ENCODE measurements at places on chromosomes 11 and 22. TPM values are rescaled to one million over a fixed set of nuclear protein-coding genes. Genes with fewer than 3 reads are reported as not detected.

The CECR2 gene
- total RNA-seq: 20.1 TPM

The TMPRSS6 gene
- total RNA-seq: not detected

GRCh38 chr11:79648766-79649520 lies 208.1 kb upstream of the TENM4 start:
- no peaks in the 10 kb centered on the region for H3K36me3 ChIP-seq
- no peaks in the 10 kb centered on the region for H3K4me1 ChIP-seq
- no peak overlapping the region for H3K4me3 ChIP-seq
- H3K27ac ChIP-seq: no peak overlapping the region
- DNase-seq: no peak
- H3K27me3 ChIP-seq: no peaks in the 10 kb centered on the region

The OR2AG2 gene
- total RNA-seq: not detected

The SLC5A12 gene
- not detected for total RNA-seq

DNA sequence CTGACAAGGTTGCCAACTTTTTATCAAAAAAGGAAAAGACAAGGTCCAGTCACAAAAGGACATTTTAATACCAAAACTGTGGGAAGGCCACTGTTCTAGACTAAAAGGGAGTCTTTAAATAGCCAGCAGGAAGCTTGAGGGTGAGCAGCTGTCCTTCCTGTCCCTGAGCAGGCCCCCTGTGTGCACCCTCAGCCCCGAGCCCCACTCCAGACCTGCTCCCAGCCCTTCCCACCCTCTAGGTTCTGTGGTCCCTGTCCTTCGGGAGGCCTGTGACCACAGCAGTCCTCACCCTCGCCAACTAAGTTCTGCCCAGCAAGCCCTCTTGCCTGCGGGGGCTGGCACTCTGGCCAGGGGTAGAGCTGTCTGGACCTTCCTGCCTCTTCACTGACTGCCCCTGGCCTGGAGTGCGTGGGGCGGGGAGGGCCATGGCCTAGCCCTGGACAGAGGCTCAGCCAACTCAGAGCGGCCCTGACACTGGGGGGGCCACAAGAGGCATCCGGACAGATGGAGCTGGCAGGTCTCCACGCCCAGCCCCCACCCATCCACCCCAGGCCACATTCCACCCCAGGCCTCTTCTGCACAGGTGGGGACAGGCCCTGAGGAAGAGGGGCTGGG lies 1.6 kb upstream of the PLXNB2 start:
- no peaks in the 10 kb centered on the region for H3K36me3 ChIP-seq
- peak overlapping the region; percentile 55 for H3K27ac ChIP-seq
- no peak overlapping the region for H3K4me3 ChIP-seq
- no peak for DNase-seq

The SYTL2 gene
- total RNA-seq: 4.7 TPM

DNA sequence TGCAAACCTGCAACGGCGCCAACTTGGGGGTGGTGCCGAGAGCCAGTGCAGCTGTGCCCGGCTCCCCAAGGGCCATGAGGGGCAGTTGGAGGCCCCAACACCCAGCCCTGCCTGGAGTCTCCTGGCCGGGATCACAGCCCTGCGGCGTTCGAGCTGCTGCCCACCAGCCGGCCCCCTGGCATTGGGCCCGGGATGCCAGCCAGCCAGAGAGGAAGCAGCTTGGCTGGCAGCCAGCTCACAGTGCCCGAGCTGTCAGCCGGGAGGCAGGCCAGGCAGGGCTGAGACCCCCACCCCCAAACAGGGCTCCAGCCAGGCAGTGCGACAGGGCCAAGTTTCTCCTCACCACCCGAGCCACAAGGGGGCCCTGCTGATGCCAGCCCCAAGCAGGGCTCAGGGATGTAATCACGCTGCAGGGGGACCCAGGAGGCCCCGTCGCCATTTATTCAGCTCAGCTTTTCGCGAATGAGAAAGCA lies 26.0 kb upstream of the TCF20 start:
- DNase-seq: no peak
- no peak overlapping the region for H3K4me3 ChIP-seq
- no peaks in the 10 kb centered on the region for H3K36me3 ChIP-seq

The DEPDC7 gene
- total RNA-seq: 3.2 TPM

The MFNG gene
- 4.5 TPM for total RNA-seq

The GRM5 gene
- not detected for total RNA-seq

The PAAF1 gene
- 7.2 TPM for total RNA-seq

DNA sequence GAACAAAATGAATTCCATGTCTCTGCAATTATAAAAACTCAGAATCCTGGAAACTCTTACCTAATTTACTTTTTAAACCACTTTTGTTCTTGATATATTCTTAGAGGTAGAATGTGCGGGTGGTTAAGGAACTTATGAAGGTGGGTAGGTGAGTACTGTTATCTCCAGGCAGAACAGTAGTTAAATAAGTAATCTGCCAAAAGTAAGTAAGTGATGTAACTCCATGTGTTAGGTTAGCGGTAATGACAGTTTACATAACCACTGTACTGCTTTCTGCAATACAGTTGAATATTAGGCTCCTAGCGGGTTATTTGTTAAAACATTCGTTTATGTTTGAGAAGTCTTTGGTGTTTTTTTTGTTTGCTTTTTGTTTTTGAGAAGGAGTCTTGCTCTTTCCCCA lies 7.1 kb downstream of the LARGE1 start:
- no peak overlapping the region for H3K4me3 ChIP-seq
- peaks cover 36% of the 10 kb centered on the region for H3K4me1 ChIP-seq
- no peak for DNase-seq

DNA sequence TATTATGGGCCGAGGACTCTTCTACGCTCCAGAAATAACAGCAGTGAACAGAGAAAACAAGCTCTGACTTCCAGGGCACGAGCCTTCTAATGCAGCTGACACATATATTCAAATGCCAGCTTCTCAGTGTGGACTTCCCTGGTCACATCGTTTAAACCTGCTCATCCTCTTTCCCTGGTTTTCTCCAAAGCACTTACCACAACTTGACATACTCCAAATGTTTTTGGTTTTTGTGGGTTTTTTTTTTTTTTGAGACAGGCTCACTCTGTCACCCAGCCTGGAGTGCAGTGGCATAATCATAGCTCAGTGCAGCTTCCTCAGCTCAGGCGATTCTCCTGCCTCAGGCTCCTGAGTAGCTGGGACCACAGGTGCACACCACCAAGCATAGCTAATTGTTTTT lies 105.5 kb downstream of the MICAL3 start:
- no peaks in the 10 kb centered on the region for H3K27me3 ChIP-seq
- H3K4me1 ChIP-seq: peaks cover 78% of the 10 kb centered on the region
- no peak overlapping the region for H3K4me3 ChIP-seq
- H3K36me3 ChIP-seq: no peaks in the 10 kb centered on the region
- DNase-seq: no peak

The TRPC6 gene
- total RNA-seq: 1.1 TPM

GRCh38 chr11:73931039-73931645 lies 19.7 kb upstream of the DNAJB13 start:
- H3K27ac ChIP-seq: no peak overlapping the region
- DNase-seq: no peak
- H3K4me1 ChIP-seq: no peaks in the 10 kb centered on the region
- no peaks in the 10 kb centered on the region for H3K27me3 ChIP-seq
- no peak overlapping the region for H3K4me3 ChIP-seq
- H3K36me3 ChIP-seq: peaks cover 3% of the 10 kb centered on the region

The SLC22A12 gene
- total RNA-seq: not detected

DNA sequence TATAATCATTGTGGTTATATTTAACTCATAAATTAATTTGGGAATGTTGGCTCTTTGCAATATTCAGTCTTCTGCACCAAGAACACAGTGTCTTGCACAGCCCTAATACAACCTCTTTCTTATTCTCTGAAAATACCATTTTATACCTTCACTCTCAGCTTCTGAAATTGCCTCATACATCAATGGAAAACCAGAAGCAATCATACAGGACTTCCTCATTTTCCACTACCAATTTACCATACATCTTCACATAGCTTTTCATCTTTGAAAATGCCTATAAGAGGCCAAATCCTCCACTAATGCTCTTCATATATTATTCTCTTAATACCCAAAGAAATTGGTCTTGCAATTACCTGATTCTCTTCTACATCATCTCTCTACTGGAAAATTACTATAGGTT lies 4.3 kb upstream of the OR2AG1 start:
- no peak overlapping the region for H3K27ac ChIP-seq
- no peaks in the 10 kb centered on the region for H3K4me1 ChIP-seq
- no peak for DNase-seq
- no peaks in the 10 kb centered on the region for H3K36me3 ChIP-seq

- H3K36me3 ChIP-seq: no peaks in the 10 kb centered on the region
- no peak overlapping the region for H3K27ac ChIP-seq
- H3K4me1 ChIP-seq: peaks cover 29% of the 10 kb centered on the region
Measured at GRCh38 chr22:50298937-50299784, 8.3 kb downstream of the PLXNB2 start.

GRCh38 chr22:38601221-38601764 lies 31.3 kb upstream of the DMC1 start:
- no peak overlapping the region for H3K27ac ChIP-seq
- no peak overlapping the region for H3K4me3 ChIP-seq
- H3K36me3 ChIP-seq: no peaks in the 10 kb centered on the region
- H3K27me3 ChIP-seq: no peaks in the 10 kb centered on the region
- DNase-seq: no peak
- peaks cover 5% of the 10 kb centered on the region for H3K4me1 ChIP-seq

The PATL1 gene
- 47.8 TPM for total RNA-seq

The ZNF215 gene
- total RNA-seq: 0.29 TPM

The OR8G1 gene
- total RNA-seq: not detected

GRCh38 chr11:34910817-34911216 lies 5.4 kb downstream of the APIP start:
- no peaks in the 10 kb centered on the region for H3K36me3 ChIP-seq
- peak overlapping the region; percentile 52 for H3K4me3 ChIP-seq
- peak overlapping the region; percentile 72 for H3K27ac ChIP-seq
- peaks cover 59% of the 10 kb centered on the region for H3K4me1 ChIP-seq
- DNase-seq: no peak
- no peaks in the 10 kb centered on the region for H3K27me3 ChIP-seq

The SAMM50 gene
- total RNA-seq: 59.3 TPM

GRCh38 chr11:15807827-15808226 lies 548.5 kb downstream of the SOX6 start:
- H3K4me1 ChIP-seq: no peaks in the 10 kb centered on the region
- no peaks in the 10 kb centered on the region for H3K36me3 ChIP-seq
- H3K4me3 ChIP-seq: no peak overlapping the region
- no peak for DNase-seq

The FOLH1 gene
- not detected for total RNA-seq

DNA sequence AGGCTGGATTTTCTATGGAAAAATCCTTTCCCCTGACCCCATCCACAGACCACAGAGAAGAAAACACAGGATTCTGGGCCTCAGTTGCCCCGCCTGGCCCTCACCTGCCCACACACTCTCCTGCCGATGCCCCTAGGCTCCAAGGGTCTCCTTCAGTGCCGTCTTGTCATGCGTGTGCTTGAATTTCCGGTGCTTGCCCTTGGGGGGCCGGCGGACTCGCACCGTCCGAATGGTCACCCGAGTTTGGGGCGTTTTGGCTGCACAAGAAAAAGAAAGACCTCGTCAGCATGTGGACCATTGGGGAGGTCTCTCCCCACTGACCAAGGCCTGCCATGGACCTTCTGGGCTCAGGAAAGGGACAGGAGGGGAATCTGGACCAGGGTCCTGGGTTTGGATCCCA lies 19.2 kb downstream of the PDGFB start:
- H3K4me3 ChIP-seq: no peak overlapping the region
- peaks cover 11% of the 10 kb centered on the region for H3K4me1 ChIP-seq

DNA sequence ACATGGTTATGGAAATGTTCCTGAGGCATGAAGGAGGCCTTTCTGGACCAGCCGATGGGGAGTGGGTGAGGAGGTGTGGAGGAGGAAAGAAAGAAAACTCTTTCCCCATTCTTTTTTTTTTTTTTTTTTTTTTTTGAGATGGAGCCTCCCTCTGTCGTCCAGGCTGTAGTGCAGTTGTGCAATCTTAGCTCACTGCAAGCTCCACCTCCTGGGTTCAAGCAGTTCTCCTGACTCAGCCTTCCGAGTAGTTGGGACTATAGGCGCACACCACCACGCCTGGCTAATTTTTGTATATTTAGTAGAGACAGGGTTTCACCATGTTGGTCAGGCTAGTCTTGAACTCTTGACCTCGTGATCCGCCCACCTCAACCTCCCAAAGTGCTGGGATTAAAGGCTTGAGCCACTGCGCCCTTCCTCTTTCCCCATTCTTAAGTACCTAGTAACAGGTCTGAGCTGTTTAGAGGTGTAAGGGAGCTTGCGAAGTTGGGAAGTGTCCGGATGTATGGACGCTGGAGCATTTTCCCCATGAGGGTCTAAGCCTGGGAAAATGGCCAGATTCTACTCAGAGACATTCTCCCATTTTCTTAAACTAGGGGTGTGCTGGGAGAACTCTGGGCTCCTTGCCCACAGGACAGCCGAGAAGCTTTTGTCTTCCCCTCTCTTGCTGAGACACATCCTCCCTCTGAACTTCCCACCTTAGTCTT lies 135.8 kb downstream of the TEAD1 start:
- H3K4me1 ChIP-seq: peaks cover 62% of the 10 kb centered on the region
- H3K36me3 ChIP-seq: no peaks in the 10 kb centered on the region
- no peaks in the 10 kb centered on the region for H3K27me3 ChIP-seq
- peak overlapping the region; percentile 53 for H3K27ac ChIP-seq
- no peak overlapping the region for H3K4me3 ChIP-seq

- no peak overlapping the region for H3K27ac ChIP-seq
- DNase-seq: no peak
- no peaks in the 10 kb centered on the region for H3K4me1 ChIP-seq
- H3K4me3 ChIP-seq: no peak overlapping the region
- H3K36me3 ChIP-seq: no peaks in the 10 kb centered on the region
Measured at GRCh38 chr11:104093426-104094280, 57.2 kb downstream of the DDI1 start.

- H3K27ac ChIP-seq: no peak overlapping the region
- H3K4me3 ChIP-seq: no peak overlapping the region
- H3K36me3 ChIP-seq: no peaks in the 10 kb centered on the region
- H3K27me3 ChIP-seq: no peaks in the 10 kb centered on the region
- no peak for DNase-seq
Measured at GRCh38 chr11:126336671-126337101, 18.8 kb upstream of the ST3GAL4 start.

GRCh38 chr11:7533199-7534041 lies 19.6 kb downstream of the PPFIBP2 start:
- no peaks in the 10 kb centered on the region for H3K36me3 ChIP-seq
- H3K27me3 ChIP-seq: no peaks in the 10 kb centered on the region
- no peak overlapping the region for H3K4me3 ChIP-seq

The CKAP5 gene
- total RNA-seq: 131 TPM

DNA sequence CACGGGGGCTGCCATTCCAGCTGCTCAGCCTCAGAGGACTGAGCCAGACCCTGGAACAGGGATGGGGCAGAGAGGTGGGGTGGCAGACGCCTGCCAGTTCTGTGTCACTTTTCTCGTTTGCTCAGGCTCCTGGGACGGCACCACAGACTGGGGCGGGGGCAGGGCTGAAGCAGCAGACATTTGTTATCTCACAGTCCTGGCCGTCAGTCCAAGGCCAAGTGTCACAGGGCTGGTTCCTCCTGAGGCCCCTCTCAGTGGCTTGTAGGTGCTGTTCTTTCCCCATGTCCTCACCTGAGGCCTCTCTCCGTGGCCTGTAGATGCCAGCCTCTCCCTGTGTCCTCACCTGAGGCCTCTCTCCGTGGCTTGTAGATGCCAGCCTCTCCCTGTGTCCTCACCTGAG lies 24.7 kb downstream of the TPCN2 start:
- no peaks in the 10 kb centered on the region for H3K4me1 ChIP-seq
- H3K27me3 ChIP-seq: no peaks in the 10 kb centered on the region
- H3K4me3 ChIP-seq: no peak overlapping the region
- DNase-seq: no peak
- no peak overlapping the region for H3K27ac ChIP-seq

The TIMM10 gene
- 55.0 TPM for total RNA-seq

The ELFN2 gene
- not detected for total RNA-seq

The LMO1 gene
- 4.9 TPM for total RNA-seq

The KCNJ11 gene
- total RNA-seq: 93.2 TPM
